ENCODE measurements at places on chromosomes 3 and 15.

DNA sequence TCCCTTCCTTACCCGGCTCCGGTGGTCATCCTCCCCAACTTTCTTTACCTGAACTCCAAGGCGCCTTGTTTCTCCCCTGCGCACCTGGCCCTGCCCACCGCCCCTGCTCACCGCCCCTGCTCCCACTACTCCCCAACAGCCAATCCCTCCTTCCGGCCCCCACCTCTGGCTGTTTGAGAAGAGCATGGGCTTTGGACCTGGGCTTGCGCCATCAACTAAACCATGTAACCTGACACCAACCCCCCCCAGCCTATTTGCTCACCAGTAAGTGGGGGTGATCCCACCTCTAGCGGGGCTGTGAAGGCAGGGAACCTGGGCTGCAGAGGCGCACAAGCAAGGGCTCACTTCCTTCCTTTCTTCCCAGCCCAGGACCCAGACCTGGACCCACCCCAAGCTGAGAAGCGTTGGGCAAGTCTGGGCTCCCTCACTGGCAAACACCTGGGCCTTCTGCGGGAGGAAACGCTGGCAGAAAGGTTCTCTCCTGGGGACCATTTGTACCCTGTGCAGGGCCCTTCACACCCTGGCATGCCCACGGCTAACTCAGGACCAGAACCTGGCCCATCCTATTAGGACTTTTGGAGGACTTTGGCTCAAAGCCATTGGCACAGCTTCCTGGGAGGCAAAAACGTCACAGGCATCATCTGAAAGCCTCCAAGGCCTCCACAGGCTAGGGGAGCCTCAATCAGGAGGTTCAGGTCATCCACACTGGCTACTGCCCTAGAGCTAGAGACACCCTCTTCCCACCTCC, at the start of gene PLXNB1:
Gene PLXNB1, minus strand, starts transcription at position 127 of the 748 bp plus-strand sequence. CDS start 5,475 bp downstream, outside the sequence.
- no peak for DNase-seq

DNA sequence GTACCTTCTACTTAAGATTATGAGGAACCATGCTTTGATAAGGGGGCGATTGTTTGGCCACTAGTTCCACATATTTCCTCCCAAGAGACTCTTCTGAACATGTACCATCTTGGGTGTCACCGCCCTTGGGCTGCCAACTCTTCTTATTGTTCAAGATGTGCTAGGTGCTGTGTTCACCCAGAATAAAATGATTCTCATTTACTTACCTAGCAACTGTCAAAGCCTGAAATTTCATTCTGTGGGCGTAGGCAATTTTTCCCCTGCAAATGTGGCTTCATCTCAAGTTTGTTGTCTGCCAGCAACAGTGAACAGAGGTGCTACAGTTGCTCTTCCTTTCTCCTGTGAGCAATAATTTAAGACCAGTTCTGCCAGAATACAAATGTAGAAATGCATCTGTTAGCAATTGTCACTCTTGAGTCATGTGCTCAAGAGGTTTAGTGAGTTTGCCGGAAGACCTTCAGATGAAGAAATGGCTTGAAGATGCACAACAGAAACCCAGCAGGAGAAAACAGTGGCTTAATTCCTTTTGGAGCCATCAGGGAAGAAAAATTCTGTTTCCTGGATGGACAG, 41.3 kb upstream of the RARB start:
- DNase-seq = no peak

- DNase-seq = no peak
Measured at GRCh38 chr3:23760871-23761373, 44.8 kb upstream of the UBE2E1 start.

DNA sequence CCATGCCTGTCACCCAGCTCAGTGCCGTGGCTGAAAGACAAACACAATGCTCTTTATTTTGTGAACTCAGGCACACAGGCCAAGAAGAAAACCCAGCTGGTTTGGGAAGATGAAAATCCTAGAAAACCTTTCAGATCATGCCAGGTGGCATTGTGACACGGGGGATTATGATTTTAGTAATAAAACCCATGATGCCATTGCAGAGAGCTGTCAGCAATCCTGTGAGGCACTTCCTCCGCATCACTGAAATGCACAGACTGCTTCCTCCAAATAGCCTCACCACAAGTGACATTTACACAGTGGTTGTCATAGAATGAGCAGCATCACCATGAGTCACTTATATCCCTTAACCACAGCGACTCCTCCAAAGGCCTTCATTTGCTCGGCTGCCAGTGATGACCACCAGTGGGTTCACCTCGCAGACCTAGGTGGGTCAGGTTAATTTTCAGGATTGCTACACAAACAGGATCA, 22.7 kb downstream of the ABHD6 start:
- DNase-seq = no peak

GRCh38 chr3:134155446-134155845, 95.2 kb downstream of the RYK start:
- DNase-seq = no peak

DNA sequence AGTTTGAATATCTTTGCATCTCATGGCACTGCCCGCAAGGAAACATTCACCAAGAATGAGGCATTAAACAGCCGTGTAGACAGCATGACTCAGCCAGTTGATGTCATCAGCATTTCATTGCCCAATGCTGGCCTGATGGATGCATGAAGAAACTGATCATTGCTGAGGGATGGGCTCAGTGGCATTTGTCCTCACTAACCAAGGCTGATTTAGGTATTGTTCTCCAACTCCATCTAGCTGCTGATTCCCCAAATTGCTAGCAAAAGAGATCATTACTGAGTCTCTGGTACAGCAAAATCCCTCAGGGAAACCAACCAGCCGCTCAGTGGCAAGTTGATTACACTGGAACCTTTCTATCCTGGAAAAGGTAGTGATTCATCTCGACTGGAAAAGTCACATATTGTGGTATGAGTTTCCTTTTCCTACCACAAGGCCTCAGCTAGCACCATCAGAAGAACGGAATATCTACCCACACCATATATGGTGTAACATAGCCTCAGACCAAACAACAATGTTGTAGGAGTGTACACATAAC, 186.5 kb upstream of the GAP43 start:
- DNase-seq = no peak

All from vagina (tissue), 2 donors.